ENCODE measurements at places on chromosomes 16 and 17.

DNA sequence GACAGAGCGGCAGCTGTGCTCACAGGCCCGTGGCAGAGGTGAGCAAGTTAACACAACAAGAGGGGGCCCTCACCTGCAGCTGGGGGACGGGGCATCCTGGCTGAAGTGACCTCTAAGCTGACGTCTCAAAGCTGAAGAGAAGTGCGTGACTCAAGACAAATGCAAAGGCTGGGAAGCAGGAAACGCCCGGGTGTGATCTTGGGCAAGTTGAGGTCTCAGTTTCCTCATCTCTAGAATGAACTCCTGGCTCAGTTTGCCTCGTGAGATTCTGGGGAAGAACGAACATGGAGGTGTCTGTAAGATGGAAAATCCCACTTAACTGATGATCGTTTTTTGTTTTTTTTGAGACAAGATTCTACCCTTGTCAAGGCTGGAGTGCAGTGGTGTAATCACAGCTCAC is 40.1 kb upstream of the C1QL1 start:
- no peak for DNase-seq

DNA sequence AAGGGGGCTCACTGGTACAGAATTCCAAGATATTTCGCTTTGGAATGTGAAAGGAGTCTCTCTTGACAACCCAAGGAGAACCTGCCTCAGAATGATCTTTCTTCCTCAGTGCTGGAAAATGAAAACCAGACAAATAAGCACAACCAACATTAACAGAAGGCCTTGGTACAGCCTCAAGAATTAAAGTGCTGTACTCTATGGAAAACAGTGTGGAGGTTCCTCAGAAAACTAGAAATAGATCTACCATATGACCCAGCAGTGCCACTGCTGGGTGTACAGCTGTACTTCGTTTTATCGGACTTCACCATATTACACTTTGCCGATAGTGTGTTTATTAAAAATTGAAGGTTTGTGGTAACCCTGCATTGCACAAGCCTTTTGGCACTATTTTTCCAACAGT is 25.2 kb downstream of the HLF start:
- no peak for DNase-seq

- DNase-seq: no peak
Observed at GRCh38 chr16:87834005-87834667, 35.2 kb downstream of the SLC7A5 start.

GRCh38 chr16:55147396-55147795 is 176.6 kb upstream of the IRX6 start:
- no peak for DNase-seq

GRCh38 chr17:21376759-21377690 is 868 bp downstream of the KCNJ12 start:
- DNase-seq: no peak

All from activated naive CD4-positive, alpha-beta T cell treated with anti-CD3 and anti-CD28 coated beads, Interleukin-2, amount 50 U/mL, for 16 hours (primary cell).